Gastrocnemius medialis (tissue), 4 donors: ENCODE measurements at places on chromosomes 7 and 10. TPM values are rescaled to one million over a fixed set of nuclear protein-coding genes. Genes with fewer than 3 reads are reported as not detected.

Gene GIMAP1
- 4.6 TPM for total RNA-seq

Gene MACC1
- not detected for total RNA-seq

Gene CALY
- not detected for total RNA-seq

Gene HMX2
- not detected for total RNA-seq

Gene TMEM270
- not detected for total RNA-seq

Gene TFR2
- 1.3 TPM for total RNA-seq

DNA sequence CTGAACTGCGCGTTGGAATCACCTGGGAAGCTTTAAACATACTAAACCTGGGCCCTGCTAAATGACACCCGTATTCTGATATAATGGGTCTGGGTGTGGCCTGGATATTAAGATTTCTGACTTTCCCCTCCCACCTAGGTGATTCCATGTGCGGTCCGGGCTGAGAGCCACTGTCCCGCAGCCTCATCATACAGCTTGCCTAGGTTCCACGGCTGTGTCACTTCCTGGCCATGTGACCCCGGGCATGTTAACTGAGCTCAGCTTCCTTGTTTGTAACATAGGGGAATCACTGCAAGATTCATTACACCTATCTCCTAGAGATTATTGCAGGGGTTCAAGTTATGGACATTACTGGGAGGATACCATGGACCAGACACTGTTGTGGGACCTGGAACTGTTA, 472.7 kb upstream of the GALNT17 start:
- DNase-seq = no peak

GRCh38 chr7:31720366-31720765, 33.4 kb downstream of the PPP1R17 start:
- DNase-seq = no peak

DNA sequence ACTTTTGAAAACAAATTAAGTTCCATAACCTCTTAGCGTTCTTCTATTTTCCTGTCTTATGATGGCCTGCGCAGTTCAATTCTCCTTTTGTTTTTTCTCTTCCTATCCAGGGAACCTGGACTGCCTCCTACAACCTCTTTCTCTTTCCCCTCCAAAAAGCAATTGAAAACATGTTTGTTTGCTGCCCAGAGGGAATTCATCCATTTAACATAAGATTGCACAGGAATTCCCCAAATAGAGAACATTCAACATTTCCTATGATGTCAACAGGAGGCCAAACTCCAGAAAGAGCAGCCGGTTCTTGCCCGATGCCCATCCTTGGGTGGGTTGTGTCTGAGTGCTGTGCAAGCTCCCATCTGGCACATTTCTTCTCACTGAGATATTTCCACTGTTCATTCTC, 94.2 kb upstream of the NRP1 start:
- no peak for DNase-seq

GRCh38 chr7:47568547-47568946, 13.4 kb downstream of the TNS3 start:
- DNase-seq = peak; percentile 40

DNA sequence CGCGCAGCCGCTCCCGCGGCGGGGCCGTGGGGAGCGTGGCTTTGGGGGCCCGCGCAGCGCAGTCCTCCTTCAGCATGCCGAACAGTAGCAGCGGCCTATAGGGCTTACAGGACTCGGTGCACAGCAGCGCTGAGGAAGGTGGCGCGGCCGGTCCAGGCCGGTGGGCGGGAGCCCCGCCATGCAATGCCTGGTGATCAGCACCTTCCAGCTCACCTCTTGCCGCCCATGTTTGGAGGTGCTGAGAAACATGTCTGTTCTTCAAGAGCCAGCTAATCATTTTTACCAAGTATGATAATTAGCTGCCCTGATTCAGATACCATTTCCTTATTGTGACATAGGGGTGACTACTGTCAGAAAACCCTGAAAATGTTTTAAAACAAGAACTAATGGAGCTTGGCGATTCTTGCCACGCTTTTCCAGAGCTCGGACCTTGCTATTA, 33.5 kb upstream of the SFTPD start:
- no peak for DNase-seq

DNA sequence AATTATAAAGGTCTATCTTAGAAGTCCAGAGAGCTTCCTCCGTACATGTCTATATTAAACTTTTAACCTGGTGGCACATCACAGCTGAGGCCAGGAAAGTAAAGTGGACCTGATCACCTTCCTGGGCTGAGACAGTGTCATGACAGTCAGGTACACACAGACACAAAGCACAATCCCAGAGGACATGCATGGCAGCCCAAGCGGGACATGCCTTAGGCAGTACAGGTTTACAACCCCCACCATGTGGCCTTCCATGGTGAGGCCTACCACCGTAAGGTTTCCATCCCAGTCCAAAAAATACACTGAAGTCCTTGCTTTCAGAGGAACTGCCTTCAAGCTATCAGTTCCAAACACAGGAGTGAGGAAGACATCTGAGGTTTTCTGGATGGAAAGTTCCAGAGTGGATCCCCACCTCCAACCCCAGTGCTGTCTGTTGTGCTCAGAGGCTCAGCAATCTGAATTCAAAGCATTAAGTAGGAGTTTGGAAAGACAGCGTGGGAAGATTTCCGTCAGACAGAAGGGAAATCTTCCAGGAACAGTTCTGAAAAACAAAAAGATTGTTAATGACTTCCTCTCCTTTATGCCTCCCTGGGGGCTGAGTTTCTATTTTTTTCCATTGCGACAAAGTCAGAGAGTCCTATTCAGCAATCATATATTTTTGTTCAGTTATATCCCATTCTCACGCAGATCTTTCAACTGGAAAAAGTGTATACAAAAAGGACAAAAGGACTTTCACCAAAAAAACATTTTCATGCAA, 20.1 kb downstream of the IFIT3 start:
- DNase-seq = no peak

DNA sequence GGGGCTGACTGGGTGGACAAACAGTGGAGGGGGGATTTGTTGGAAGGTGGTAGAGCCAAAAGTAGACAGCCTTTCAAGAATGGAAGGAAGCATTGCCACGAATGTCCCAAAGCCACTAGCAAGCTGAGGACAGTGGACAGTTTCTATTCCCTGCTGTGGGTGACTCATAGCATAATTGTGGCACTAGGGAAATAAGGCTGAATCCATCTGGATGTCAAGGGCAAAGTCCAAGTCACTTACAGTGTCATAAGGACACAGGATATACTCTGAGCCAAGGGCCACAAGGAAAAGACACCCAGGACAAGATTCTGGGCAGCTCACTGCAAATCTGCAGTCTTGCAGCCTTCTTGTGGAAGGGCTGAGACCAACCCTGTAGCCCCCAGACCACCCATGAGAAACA, 79.7 kb downstream of the FRMPD2 start:
- no peak for DNase-seq

- no peak for DNase-seq
These were observed 91.1 kb downstream of the SVIL start for GRCh38 chr10:29543715-29544114.

DNA sequence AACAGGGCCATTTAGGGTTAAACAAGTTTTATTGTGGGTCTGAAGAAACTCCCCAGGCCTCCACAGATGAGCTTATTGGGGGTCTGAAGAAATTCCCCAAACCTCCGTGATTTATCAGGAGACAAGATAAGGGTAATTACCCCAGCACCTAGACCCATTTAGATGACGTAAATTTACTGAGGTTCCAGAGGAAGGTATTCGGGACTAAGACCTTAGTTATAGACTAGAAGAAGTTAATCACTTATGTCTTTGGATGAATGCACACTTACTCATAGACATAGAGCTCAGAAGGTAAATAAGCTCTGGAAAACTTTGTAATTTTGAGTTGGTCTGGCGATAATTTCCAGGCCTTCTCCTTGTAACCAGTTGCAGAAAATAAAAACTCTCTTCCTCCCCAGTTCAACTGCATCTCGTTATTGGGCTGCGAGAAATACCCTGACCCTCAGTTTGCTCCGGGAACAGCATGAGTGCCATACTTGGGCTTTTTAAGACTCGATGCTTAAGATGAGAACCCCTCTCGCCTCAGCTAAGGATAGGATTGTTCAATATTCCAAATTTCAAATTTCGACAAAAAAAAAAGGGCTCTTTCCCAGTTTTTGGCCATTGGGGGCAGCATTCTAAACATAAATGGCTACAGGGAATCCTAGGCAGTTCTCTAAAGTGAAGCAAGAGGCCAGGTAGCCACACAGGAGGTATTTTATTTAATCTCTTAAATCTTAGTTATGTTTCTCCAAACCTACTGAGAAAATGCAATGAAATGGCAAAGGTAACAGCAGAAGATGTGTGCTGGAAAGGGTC, 74.7 kb upstream of the PFKP start:
- no peak for DNase-seq

DNA sequence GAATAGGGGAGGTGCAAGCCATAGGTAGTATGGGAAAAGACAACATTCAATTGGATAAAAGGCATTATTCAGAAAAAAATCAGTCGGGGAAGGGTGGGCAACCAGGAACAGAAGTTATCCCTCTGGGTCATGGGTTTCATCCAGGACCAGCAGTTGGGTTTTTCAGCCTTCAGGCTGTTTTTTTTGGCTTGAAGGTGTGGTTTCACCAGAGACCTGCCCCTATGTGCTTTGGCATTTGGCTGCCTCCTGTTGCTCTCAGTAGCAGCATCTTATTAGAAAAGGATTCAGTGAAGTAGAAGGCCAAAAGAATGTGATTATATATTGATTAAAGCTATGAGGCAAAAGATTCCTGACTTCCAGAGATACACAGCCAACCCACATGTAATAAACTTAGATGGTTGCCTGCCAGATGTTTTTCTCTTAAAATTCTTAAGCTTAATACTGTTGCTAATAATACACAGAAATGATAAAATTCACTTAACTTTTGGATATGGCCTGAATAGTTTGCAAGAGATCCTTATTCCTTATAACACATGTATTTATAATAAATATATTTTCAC, 251.7 kb upstream of the CSTF2T start:
- no peak for DNase-seq

DNA sequence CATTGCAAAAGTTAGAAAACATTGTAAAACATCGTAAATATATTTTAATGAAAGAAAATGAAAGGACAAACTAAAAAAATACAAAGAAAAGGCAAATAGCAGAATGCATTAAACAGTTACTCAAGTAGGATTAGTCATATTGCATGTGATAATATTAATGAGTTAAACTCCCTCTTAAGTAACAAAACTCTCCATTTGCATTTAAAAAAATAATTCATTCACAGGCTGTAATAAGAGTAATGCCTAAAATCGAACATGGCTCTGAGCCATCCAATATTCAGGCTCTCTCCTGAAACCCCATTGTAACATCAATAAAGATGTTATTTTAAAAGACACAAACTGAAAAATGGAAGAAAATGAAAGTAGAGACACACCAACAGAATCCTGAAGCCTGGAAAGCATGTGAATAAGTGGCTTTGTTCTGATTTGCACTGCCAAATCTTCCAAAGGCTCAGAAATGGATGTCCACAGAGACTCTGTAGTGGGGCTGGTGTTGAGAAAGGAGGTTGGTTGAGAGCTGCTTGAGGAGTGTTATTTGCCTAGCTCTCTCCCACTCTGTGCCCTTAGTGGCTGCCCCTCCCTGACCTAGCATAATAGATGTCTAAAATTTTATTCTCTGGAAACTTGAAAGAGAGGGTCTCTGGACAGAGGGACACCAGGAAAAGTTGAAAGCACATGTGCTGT, 268.3 kb upstream of the MEOX2 start:
- no peak for DNase-seq

DNA sequence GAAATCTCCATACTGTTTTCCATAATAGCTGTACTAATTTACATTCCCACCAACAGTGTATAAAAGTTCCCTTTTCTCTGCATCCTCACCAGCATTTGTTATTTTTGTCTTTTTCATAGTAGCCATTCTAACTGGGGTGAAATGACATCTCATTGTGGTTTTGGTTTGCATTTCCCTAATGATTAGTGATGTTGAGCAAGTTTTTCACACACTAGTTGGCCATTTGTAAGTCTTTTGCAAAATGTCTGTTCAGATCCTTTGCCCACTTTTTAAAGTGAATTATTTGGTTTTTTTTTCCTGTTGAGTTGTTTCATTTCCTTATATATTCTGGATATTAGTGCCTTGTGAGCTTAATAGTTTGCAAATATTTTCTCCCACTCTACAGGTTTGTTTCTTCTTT, 101.0 kb upstream of the NFE2L3 start:
- no peak for DNase-seq

GRCh38 chr10:47401874-47402640, 18.0 kb upstream of the ZNF488 start:
- no peak for DNase-seq

- no peak for DNase-seq
These were observed 22.2 kb downstream of the ZRANB1 start for GRCh38 chr10:124963866-124964720.

DNA sequence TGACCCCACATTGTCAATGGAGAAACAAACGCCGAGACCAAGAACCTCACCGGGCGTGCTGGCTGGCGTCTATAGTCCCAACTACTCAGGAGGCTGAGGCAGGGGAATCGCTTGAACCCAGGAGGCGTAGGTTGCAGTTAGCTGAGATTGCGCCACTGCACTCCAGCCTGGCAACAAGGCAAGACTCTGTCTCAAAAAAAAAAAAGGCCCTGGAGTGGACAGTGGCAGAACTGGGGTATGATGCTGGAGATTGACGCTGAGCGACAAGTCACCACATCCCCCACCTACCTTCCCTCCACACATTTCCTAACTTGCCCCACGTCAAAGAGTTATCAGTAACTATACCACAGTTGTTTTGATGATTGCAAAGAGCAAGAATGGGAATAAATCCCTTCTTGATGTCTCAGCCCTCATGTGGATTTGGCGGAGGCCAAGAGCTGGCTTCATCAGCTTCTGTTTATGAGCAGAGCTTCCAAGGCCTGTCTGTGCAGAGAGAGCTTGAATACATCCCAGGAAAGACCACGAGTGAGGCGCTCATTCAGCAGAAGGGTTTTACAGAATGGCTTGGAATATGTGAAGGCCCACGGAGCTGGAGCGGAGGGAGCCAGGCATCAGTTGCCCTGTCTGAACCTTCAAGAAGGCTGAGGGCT, 28.0 kb upstream of the TNS3 start:
- peak; percentile 43 for DNase-seq

DNA sequence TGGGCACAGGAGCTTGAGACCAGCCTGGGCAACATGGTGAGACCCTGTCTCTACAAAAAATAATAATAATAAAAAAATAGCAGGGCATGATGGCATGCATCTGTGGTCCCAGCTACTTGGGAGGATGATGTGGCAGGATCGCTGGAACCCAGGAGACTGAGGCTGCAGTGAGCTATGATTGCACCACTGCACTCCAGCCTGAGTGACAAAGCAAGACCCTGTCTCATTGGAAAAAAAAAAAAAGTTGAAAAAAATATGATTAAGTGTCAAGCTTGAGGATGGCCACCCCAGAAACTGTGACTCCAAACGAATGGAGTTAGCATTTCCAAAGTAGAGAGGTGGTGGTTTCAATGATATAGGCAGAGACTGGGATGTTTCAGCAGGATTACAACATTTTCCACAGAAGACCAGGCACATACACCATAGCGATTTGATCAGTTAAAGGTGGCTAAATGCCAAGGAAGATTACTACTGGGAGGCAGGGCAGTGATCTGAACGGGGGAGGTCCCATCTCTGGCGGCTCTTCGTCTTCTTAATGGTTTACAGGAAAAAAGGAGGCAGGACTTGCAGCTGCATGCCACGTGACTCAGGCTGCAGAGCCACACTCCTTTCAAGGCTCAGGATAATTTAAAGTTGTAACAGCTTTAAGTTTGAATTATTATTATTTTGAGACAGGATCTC, 250.6 kb upstream of the GALNT17 start:
- no peak for DNase-seq
